ENCODE measurements at places on chromosomes 1 and 21.

DNA sequence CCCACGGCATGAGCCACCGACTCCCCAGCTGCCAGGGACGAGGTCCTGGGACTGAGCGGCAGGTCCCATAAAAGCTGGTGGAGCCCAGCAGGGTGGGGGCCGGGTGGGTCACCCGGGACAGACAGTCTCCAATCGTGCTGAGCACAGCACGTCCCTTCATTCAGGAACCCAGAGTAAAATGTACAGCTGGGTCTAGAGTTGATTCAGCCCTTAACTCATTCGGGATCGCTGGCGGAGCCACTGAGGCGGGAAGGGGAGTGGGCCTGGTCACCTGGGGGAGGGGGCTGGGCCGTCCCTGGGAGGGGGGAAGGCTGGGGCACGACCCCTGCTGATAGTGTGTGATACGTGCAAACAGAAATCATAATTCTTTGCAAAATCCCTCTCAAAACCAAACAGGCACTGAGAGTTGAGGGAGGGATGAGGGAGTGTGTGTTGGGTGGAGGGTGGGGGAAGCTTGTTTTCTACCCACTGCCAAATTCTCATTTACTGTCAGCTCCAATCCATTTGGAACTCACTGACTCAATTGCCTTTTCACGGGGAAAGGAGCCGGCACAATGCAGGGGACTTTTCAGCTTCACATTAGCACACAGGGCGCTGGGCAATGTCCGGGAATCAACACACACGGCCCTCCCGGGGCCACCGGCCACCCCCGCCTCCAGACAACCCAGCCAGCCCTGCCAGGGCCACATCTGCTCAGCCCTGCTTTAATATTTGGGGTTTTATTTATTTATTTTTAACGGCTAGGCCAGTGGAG is 13.8 kb downstream of the CASZ1 start:
- DNase-seq, result no peak

GRCh38 chr1:88877382-88877825 is 14.0 kb downstream of the GTF2B start:
- no peak for DNase-seq

DNA sequence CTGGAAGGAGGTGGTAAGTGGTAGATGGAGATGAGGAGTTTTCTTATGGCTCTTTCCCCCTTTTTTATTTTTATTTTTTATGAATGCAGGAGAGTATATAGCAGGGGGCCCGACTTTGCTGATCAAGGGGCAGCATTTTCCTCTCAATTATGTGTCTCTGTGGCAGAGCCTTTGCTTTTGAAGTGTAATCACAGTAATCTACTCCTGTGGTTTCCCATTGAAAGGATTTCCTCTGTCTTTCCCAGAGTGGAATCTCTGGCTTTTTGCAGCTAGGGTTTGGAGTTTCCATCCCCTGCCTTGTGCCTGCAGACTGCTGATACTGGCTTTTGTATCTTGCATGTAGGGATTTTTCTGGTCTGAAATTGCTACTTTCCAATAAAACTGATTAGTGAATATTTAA is 29.1 kb downstream of the ARID1A start:
- DNase-seq, result no peak

GRCh38 chr1:6832531-6833188 is 47.4 kb downstream of the CAMTA1 start:
- no peak for DNase-seq

- DNase-seq, result no peak
Observed at GRCh38 chr1:205668951-205669340, 11.4 kb downstream of the SLC45A3 start.

- no peak for DNase-seq
Observed at GRCh38 chr1:240524356-240525069, 87.4 kb downstream of the GREM2 start.
